ENCODE measurements at places on chromosomes 16 and 17.

DNA sequence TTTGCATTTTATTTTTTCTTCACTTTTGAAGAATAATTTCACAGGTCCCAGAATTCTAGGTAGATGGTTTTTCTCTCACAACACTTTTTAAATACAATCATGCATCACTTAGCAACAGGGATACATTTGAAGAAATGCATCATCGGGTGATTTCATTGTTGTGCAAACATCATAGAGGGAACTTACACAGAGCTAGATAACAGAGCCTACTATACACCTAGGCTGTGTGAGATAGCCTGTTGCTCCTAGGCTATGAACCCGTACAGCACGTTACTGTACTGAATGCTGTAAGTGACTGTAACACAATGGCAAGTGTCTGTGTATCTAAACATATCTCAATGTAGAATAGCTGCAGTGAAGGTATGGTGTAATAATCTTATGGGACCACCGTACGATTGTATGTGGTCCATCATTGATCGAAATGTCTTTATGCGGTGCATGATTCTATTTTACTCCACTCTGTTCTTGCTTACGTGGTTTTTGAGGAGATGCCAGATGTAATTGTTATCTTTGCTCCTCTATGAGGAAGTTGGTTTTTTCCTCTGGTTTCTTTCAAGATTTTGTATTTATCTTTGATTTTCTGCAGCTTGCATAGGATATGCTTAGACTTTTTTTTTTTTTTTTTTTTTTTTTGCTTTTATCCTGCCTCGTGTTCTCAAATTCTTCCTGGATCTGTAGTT, 35.5 kb upstream of the TMEM92 start:
- DNase-seq = no peak

DNA sequence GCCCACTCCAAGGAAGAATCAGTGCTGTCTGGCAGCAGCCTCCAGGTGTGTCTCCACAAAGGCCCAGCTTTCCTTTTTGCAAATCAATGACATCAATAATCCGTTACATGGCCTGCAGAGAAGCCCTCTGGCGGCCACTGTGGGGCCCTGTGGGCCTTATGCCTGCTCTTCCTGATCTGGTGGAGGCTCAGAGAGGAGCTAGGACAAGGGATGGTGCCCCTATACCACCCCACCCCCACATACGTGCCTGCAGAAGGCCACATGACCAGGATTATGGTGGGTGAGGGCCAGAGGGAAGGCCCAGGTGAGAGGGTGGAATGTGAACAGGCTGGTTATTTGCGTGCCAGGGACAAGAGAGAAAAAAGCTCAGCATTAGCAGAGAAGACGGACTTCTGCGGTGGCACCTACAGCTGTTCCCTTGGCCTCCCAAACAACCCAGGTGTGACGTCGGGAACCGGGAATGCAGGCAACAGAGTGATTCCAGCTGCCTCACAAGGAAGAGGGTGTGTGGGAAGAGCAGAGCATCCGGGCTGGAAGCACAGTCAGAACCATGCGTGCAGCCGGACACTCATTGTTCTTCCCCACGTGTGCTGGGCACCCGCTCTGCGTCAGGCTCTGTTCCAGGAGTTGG, 22.5 kb downstream of the EIF4A3 start:
- peak; percentile 36 for DNase-seq

DNA sequence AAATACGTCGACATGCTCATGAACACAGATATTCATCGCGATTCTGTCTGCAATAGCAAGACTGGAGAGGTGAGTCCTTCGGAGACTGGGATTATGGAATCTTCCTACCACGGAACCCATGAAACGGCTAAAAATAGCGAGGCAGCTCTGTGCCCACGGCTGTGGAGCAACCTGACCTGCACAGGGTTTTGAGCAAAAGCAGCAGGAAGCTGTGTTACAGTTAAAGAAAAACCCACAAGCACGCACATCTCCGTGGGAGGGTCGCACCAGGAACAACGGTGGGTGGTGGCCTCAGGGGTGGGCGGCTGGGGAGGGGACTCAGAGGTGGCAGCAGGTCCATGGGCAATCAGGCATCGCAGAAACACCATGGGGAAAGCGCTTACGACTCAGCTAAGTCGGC, 24.8 kb downstream of the SLC38A10 start:
- DNase-seq = no peak

DNA sequence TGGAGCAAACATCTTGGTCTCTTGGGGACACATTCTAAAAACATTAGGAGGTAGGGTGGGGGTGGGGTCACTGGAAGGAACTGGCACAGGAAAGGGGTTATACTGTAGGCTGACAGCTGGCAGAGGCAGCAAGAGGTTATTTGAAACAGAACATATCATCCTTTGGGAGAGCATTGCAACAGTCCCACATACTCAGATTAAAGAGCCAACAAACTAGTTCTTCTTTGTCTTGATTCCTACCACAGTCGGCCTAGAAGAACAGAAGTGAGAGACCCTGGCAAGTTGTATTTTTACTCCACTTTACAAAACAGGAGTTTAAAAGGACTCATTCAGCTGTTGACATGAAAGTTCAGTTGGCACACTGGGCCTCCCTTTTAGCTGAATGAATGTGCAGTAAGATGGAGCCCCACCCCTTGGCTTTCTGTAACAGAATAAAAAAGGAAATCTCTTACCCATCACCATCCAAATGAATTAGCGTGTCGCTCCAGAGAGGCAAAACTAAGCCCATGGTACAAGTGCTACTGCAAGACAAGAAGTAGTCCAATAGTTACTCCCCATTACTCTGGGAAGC, 54.6 kb upstream of the CORO6 start:
- DNase-seq = no peak

GRCh38 chr16:6665126-6665525, 667.5 kb upstream of the RBFOX1 start:
- DNase-seq = no peak

DNA sequence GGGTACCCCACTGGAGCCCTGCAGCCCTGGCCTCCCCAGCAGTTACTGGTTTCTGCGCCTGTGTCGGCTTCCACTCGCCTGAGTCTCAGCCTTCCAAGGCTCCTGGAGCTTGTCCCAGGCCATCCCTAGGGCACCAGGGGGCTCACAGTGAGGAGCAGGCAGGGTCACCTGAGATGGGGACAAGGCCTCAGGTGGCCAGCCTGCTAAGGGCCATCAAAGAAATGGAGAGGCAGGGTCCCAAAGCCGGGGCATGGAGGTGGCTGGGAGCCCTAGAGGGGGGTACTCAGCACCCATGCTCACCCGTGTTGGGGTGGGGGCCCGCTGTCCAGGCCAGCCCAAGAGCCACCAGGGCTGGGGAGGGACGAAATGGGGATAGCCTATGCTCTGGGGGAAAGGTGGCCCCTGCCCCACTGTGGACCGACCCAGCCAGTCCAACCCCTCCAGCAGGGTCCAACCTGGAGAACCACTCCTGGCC, 1.3 kb downstream of the FASN start:
- no peak for DNase-seq

DNA sequence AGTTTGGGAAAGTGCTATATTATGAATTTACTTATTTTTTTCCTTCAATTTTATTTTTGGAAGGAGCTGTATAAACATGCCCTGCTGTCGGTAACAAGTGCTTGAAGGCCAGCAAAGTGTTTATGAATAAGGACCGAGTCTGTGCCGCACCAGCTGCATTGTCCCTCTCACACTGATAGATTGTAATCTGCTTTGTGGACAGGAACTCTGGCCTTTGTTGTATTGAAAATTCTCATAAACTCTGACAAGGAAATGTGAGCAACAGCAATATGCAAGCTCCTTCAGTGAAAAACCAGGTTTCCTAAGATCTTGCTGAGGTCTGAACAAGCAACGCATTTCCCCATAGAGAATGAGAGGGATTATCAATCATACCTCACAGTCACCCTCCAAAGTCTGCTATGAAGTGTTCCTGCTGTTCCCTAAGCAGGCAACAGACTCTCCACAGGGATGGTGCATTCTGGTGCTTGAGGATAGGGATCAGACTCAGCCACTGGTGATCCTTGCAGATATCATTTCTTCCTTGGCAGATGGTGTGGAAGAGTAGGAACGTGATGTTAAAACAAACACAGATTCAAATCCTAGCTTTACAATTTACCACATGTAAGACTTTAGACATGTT, 109.6 kb downstream of the KCNJ2 start:
- no peak for DNase-seq

GRCh38 chr16:56314244-56314850, 111.0 kb downstream of the AMFR start:
- DNase-seq = no peak

DNA sequence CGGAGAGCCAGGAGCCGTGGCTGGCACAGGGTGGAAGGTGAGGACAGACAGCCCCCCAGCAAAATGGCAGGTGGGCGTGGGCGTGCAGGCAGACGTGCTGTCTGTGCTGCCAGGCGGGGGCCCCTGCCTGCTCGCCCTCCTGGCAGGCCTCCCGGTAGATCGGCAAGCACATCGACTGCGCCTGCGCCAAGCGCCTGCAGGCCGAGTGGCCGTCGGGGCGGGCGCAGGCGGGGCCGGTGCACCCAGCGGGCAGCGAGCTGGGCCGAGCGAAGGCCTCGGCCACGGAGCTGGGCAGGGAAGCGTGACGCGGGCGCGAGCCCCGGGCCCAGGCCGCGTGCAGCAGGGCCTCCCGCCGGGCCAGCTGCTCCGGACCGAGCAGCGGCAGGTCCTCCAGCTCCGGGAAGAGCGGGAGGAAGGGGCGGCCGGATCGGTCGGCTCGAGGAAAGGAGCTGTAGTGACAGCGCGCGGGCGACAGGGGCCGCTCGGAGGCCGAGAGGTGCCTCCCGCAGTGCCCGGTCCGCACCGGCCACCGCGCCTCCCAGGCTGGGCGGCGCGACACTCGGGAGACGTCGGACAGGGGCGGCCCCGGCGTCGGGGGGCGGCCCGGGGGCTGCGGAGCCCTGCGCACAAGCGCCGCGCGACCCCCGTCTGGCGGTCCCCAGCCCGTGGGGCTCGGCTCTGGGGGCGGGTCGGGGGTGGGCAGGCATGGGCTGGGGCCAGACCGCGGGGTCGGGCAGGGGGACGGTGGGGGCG, 16.9 kb downstream of the GRIN2C start:
- DNase-seq = peak; percentile 48

DNA sequence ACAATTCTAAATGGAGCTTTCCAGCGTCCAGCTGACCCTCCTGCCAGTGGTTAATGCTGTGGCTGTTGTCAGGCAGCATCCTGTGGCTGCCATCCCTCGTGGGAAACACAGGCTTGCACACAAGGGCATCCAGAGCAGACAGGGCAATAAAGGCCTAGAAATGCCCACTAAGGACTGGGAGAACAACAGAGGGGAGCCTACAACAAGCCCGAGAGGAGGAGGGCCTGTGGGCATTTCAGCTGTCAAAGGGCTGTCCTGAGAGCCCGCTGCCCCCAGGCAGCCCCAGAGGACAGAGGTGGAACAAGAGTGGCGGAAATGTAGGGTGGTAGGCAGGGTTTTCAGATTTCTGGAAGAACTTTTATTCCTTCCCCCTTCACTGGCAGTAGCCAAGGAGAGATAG, 81.1 kb downstream of the TNRC6C start:
- DNase-seq = no peak

DNA sequence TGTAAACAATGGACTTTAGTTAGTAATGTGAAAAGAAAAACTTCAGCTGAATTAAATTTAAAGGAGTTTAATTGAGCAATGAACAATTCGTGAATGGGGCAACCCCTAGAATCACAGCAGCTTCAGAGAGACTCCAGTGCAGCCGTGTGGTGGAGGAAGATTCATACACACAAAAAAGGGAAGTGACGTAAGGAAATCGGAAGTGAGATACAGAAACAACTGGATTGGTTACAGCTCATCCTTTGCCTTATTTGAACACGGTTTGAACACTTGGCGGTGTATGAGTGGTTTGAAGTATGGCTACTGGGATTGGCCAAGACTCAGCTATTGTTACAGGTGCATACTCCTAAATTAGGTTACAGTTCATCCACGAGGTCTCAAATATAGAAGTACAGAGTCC, 460.4 kb upstream of the ASIC2 start:
- DNase-seq = no peak

GRCh38 chr17:19304209-19304608, 58.3 kb downstream of the B9D1 start:
- DNase-seq = no peak

GRCh38 chr17:79005063-79005861, 4.3 kb downstream of the CANT1 start:
- DNase-seq = no peak

DNA sequence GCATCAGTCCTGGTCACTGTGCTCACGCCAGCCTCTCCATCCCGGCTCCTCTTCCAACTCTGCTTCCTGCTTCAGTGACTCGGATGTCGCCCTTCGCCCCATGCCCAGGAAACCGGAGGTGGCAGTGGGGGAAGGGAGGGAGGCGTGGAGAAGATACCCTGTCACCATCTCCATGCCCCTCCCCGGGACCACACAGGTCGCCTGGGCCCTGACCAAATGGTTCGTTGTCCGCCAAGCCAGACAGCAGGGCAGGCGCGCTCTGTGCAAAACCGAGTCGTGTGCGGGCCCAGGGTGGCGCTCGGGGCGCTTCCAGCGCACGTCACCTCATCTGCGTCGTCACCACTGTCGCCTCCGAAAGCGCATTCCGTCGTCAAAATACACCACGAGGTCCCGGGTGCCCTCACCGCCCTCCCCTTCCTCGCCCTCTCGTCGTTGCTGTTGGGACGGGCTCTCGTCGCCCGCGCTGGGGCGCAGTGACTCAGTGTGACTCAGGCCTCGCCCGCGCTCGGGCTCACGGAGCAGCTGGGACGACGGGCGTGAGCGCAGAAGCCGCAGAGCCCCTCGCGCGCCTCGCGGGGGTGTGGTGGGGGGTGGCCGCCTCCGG, 39.2 kb downstream of the ZNF778 start:
- no peak for DNase-seq

DNA sequence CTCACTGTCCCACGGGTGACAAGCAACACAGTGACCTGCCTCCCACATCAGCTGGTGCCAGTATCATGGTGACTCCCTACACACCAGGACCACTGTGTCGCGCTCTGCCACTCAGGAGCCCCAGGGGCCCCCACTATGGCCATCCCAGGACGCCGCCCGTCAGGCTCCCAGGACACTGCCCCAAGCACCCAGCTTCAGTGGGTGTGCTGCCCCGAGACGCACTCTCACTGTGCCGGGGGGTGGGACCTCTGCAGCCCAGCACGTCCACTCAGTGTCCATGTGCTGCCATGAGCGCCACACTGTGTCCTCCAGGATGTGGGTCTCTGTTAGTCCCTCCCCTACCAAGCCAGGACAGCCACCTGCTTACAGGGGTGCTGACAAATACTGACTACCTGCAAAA, 120.5 kb downstream of the ZNF778 start:
- no peak for DNase-seq

DNA sequence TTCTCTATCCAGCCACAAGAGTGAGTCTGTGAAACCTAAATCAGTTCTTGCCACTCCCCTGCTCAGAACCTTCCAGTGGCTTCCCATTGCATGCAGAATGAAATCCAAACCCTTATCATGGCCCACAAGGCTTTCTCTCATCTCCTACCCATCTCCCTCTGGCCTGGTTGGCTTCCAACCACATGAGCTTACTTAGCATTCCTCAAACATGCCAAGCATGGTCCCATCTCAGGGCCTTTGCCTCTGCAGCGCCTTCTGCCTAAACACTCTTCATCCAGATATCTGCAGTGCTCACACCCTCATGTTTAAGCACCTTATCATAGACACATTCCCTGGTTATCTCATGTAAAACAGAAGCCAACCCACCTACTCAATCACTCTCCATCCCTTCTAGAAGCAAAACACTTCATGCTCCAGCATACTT, 15.5 kb downstream of the TK2 start:
- no peak for DNase-seq

Data from neuronal stem cell (in vitro differentiated cells).